ENCODE measurements at places on chromosomes 1 and 21.

DNA sequence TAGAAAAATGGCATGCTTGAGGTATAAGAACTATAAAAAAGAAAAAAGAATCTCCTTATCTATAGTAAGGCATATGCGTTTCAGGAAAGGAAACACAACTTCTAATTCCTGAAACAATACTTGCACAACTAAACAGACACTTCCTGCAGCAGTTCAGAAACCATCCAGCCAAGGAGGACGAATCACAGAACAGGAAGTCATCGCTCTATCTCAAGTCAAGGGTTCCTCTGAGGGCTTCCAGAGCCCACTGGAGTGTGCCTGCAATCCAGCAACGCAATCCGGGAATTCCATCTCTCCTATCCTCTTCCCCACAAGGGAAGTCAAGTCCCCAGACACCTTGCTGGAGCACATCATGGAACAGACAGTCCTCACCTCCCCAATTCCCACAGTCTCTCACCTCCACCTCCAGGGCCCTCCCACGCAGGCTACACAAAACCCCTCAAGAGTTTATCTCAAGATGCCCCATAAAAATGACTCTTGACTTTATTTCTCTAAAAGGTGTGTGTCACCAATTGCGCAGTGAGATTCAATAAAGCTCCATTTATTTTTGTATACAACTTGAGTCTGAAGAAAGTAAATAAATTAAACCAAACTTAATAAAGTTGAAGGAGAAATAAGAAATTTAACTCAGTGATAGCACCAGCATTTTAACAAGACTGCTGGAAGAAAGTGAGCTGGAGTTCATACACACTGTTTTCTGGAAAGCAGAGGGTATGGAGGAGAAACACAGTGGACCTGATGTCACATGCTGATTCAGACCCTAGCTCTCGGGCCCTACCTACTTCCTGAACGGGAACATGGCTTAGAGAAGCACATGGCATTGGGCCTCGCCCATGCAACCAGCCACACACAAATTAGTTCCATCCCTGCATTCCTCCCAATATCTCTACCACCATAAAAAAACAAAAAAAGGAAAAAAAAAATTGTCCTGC, 39.9 kb downstream of the SIPA1L2 start:
- no peak overlapping the region for H3K4me3 ChIP-seq
- peaks cover 5% of the 10 kb centered on the region for H3K36me3 ChIP-seq
- no peak for DNase-seq
- peaks cover 40% of the 10 kb centered on the region for H3K4me1 ChIP-seq
- H3K27ac ChIP-seq: peak overlapping the region; percentile 58
- H3K27me3 ChIP-seq: no peaks in the 10 kb centered on the region

- peaks cover 35% of the 10 kb centered on the region for H3K4me1 ChIP-seq
- H3K27ac ChIP-seq: no peak overlapping the region
- H3K36me3 ChIP-seq: no peaks in the 10 kb centered on the region
- DNase-seq: no peak
- peaks cover 27% of the 10 kb centered on the region for H3K27me3 ChIP-seq
Measured at GRCh38 chr1:190479516-190479915, 1.9 kb upstream of the BRINP3 start.

- peak overlapping the region; percentile 73 for H3K27ac ChIP-seq
- H3K4me1 ChIP-seq: peaks cover 61% of the 10 kb centered on the region
- H3K4me3 ChIP-seq: no peak overlapping the region
- peaks cover 30% of the 10 kb centered on the region for H3K36me3 ChIP-seq
Measured at GRCh38 chr1:19421365-19421764, 64.0 kb downstream of the CAPZB start.

DNA sequence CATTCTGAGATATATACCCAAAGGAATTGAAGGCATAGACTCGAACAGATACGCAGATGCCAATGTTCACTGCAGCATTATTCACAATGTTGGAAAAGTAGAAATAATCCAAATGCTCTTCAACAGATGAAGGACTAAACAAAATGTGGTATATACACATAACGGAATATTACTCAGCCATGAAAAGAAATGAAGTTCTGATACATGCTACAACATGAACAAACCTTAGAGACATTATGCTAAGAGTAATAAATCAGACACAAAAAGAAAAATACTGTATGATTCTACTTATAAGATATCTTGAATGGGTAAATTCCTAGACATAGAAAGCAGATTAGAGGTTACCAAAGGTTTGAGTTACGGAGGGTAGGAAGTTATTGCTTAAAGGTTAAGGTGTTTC, 57.9 kb downstream of the SLC25A24 start:
- H3K36me3 ChIP-seq: peaks cover 56% of the 10 kb centered on the region
- DNase-seq: no peak
- H3K27ac ChIP-seq: peak overlapping the region; percentile 79
- H3K4me3 ChIP-seq: no peak overlapping the region

DNA sequence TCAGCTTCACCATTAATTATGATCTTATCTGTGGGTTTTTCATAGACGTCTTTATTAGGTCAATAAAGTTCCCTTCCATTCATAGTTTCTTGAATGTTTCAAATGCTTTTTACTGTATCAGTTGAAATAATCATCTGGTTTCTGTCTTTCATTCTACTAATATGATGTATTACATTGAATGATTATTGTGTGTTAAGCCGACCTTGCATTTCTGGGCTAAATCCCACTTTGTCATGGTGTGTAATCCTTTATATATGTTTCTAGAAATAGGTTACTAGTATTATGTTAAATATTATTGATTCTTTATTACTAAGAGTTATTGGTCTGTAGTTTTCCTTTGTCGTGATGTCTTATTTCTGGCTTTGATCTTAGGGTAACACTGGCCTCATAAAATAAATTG, 134.9 kb downstream of the FASLG start:
- H3K36me3 ChIP-seq: no peaks in the 10 kb centered on the region
- no peak overlapping the region for H3K27ac ChIP-seq
- no peak for DNase-seq
- peaks cover 21% of the 10 kb centered on the region for H3K27me3 ChIP-seq

DNA sequence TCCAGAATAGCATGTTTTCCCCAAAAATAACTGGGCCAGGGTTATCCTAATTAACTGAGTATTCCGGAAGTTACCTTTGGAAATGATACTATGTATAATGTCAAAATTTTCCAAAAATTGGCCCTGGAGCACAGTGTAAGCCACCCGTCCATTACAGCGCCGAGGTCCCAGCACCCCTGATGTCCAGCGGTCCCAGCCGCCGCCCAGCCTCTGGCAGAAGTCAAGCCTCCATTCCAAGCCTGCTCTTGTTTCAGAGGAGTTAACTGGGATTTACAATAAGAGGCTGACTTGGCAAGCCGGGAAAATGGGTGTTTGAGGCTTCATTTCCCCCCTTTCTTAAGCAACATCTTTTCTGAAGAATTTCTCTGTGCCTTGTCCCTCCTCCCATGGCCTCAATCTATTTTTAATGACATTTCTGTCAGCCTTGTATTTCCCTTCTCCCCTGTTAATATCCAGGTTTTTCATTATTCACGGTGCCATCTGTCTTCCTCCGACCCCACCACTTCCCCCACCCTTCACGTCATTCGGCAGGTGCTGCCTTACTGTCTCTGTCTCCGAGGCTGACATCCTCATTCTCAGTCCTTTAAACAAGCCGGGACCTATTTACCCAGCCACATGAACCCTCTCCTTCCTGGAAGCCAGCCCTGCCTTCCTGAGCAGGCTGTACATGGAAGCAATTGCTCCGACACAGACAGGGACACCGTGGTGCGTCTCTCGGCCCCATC, 490.9 kb downstream of the NPHP4 start:
- no peak for DNase-seq
- no peaks in the 10 kb centered on the region for H3K27me3 ChIP-seq
- H3K27ac ChIP-seq: no peak overlapping the region
- H3K36me3 ChIP-seq: no peaks in the 10 kb centered on the region
- no peaks in the 10 kb centered on the region for H3K4me1 ChIP-seq
- H3K4me3 ChIP-seq: no peak overlapping the region

DNA sequence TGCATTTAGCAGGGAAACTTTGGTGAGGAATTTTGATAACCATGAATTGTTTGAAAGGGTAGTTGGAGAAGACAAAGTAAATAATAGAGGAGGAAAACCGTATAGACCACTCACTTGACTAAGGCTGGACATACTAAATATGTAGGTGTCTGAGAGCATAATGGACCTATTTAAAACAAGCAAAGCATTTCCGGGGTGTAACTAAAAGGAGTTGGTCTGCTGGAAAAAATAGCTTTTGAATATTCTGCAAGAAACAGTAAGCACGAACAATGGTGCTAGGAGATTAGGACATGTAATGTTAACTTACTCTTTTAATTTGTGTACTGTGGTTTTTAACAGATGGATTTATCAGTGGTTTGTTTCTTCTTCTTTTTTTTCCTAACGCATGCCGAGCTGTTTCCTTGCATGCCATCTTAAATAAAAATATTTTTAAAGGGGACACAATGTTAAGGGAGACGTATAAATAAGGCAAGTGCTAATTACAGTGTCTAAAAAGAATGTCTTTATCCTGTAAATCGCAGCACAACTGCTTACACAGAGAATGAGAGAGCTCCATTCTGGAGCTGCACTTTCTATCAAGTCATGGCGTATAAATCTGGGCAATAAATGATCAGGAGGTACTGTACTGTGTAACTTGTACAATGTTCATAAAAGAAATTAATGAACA, 492.1 kb downstream of the LMO4 start:
- no peak for DNase-seq
- no peak overlapping the region for H3K27ac ChIP-seq

DNA sequence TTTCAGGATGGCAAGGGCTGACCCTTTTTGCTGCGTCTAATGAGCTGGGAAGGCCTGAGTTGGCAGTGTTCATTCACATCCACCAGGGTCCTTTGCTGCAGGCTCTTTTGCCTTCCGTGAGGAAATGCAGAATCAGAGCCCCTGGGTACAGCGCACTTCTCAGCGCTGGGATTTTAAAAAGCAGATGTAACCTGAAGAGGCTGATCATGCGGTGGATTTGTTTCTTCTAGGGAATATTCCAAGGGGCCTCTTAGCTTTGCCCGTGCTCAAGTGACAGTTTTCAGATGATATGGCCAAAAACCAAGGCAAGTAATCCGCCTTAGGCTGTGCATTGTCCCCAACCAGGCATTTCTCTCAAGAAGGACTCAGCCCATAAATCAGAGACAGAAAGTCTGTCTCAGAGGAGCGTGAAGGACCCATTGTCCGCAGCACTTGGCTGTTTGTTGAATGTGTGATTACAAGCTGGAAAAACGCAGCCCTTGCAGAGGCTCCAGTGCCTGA, 237.6 kb downstream of the PTPRC start:
- DNase-seq: no peak
- no peaks in the 10 kb centered on the region for H3K27me3 ChIP-seq
- no peak overlapping the region for H3K4me3 ChIP-seq
- H3K27ac ChIP-seq: peak overlapping the region; percentile 80

GRCh38 chr21:35796844-35797243, 263.5 kb downstream of the SETD4 start:
- no peaks in the 10 kb centered on the region for H3K36me3 ChIP-seq
- peaks cover 8% of the 10 kb centered on the region for H3K27me3 ChIP-seq
- no peak overlapping the region for H3K4me3 ChIP-seq

GRCh38 chr21:21973806-21974205, 975.6 kb downstream of the NCAM2 start:
- no peak for DNase-seq
- H3K4me3 ChIP-seq: no peak overlapping the region
- H3K27ac ChIP-seq: no peak overlapping the region
- no peaks in the 10 kb centered on the region for H3K27me3 ChIP-seq
- no peaks in the 10 kb centered on the region for H3K36me3 ChIP-seq
- H3K4me1 ChIP-seq: peaks cover 26% of the 10 kb centered on the region

- H3K36me3 ChIP-seq: no peaks in the 10 kb centered on the region
- no peak overlapping the region for H3K4me3 ChIP-seq
- no peaks in the 10 kb centered on the region for H3K27me3 ChIP-seq
Measured at GRCh38 chr21:40658311-40658710, 188.6 kb downstream of the DSCAM start.

DNA sequence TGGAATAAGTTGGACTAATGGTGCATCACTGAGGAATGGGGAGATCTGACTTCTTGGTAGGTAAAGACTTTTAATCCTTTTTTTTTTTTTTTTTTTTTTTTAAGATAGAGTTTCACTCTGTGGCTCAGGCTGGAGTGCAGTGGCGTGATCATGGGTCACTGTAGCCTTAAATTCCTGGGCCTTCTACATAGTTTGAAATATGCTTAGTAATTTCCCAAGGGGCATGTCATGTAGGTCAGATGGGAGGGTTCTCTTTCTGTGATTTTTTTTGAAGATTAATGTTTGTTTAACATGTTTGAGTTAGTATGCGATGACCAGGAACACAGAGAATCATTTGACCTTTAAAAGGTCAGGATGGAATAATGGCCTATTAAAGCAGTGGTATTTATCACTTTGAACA, 129.1 kb downstream of the S1PR1 start:
- no peaks in the 10 kb centered on the region for H3K36me3 ChIP-seq
- H3K27ac ChIP-seq: peak overlapping the region; percentile 23
- no peaks in the 10 kb centered on the region for H3K27me3 ChIP-seq
- peaks cover 27% of the 10 kb centered on the region for H3K4me1 ChIP-seq
- no peak overlapping the region for H3K4me3 ChIP-seq
- no peak for DNase-seq

DNA sequence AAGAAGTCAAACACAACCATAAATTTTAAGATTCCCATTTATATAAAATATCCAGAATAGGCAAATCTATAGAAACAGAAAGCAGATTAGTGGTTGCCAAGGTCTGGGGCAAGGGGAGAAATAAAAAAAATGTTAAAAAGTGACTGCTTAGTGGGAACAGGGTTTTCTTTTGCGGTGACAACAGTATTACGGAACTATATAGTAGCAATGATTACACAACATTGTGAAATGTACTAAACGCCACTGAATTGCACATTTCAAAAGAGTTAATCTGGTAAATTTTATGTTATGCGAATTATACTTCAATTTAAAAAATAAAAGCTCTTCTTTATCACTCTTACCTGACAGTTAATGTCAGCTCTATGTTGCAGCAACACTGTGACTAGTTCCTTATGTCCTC, 105.2 kb downstream of the ACBD6 start:
- DNase-seq: no peak
- no peaks in the 10 kb centered on the region for H3K4me1 ChIP-seq

DNA sequence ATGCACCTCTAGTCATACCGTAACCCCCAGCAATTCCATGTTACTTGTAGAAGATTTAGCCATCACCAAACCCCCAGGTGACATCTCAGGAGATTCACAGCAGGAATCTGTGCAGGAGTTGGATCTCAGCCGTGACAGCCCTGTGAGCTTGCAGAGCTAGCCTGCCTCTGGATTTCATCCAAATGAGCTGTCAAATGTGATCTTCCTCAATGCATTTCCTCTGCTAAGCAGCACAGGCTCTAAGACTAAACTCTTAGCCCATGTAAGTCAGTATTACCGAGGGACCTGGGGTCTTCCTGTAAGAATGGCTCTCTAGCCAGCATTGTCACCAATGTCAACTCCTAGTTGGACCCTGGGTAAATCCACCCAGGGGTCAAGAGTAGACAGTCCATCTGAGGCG, 41.7 kb downstream of the UMODL1 start:
- H3K36me3 ChIP-seq: no peaks in the 10 kb centered on the region
- peak overlapping the region; percentile 3 for H3K4me3 ChIP-seq
- DNase-seq: no peak
- H3K4me1 ChIP-seq: peaks cover 39% of the 10 kb centered on the region
- H3K27me3 ChIP-seq: peaks cover 4% of the 10 kb centered on the region
